ENCODE measurements at places on chromosomes 7 and 10. TPM values are rescaled to one million over a fixed set of nuclear protein-coding genes. Genes with fewer than 3 reads are reported as not detected.

DNA sequence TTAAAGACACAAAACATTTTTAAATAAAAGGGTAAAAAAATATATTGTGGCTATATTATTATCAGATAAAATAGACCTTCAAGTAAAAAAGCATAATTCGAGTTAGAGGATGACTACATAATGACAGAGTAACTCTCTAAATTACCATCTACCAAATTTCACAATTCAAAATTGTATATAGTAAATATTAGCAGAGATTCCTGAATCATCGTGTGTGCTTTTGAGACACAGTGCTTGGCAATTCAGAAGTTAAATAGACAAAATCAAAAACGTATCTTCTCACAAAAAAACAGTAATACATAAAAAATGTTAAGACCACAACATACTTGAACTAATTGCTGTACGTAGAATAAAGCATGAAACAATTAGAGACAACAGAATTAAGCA is 110.4 kb downstream of the AHR start:
- DNase-seq, result no peak
- H3K36me3 ChIP-seq, result no peaks in the 10 kb centered on the region
- H3K27ac ChIP-seq, result no peak overlapping the region
- peaks cover 2% of the 10 kb centered on the region for H3K4me1 ChIP-seq
- no peaks in the 10 kb centered on the region for H3K27me3 ChIP-seq

- no peak for DNase-seq
- H3K4me1 ChIP-seq, result no peaks in the 10 kb centered on the region
- H3K4me3 ChIP-seq, result no peak overlapping the region
- no peak overlapping the region for H3K27ac ChIP-seq
- no peaks in the 10 kb centered on the region for H3K27me3 ChIP-seq
- no peaks in the 10 kb centered on the region for H3K36me3 ChIP-seq
These were observed 37.3 kb upstream of the SEMA3D start for GRCh38 chr7:85224171-85224570.

DNA sequence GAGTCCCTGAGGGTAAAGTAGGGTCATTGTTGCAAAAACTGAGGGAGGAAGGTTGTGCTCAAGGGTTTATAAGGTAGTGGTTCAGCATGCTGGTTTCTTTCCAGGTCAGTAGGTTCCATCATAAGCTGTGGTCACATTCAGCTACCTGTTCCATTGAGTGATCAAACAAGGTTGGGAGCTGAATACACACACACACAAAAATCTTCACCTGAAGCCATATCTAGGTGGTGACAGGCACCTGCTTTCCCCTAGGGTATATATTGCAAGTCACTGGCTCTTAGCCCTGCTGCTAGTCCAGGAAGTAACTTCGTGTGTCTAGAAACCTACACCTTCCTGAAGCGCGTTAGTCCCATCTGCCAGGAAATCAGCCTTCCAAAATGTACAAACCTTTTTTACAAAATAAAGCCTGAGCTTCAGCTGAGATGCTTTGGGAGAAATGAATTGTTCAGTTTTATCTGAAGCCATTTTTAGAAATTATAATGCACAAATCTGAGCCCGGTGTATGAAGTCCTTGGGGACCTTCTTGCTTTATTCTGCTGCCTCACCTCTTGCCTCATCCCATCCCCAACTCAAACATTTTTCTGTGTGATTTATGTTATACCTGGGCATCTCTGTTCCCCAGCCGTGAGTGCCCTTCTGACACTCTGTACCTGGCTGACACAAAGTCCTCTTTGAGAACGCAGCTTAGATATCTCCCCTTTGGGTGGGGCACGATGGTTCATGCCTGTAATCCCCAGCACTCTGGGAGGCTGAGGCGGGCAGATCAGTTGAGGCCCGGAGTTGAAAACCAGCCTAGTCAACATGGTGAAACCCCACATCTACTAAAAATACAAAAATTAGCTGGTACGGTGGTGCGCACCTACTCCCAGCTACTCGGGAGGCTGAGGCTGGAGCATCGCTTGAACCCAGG is 10.6 kb upstream of the LAMTOR4 start:
- DNase-seq, result no peak
- H3K4me3 ChIP-seq, result no peak overlapping the region
- H3K27ac ChIP-seq, result no peak overlapping the region
- H3K4me1 ChIP-seq, result peaks cover 22% of the 10 kb centered on the region

GRCh38 chr10:73537288-73537687 is 41.5 kb upstream of the PPP3CB start:
- no peaks in the 10 kb centered on the region for H3K36me3 ChIP-seq
- DNase-seq, result no peak
- no peaks in the 10 kb centered on the region for H3K27me3 ChIP-seq
- no peak overlapping the region for H3K27ac ChIP-seq
- no peak overlapping the region for H3K4me3 ChIP-seq
- H3K4me1 ChIP-seq, result peaks cover 16% of the 10 kb centered on the region

DNA sequence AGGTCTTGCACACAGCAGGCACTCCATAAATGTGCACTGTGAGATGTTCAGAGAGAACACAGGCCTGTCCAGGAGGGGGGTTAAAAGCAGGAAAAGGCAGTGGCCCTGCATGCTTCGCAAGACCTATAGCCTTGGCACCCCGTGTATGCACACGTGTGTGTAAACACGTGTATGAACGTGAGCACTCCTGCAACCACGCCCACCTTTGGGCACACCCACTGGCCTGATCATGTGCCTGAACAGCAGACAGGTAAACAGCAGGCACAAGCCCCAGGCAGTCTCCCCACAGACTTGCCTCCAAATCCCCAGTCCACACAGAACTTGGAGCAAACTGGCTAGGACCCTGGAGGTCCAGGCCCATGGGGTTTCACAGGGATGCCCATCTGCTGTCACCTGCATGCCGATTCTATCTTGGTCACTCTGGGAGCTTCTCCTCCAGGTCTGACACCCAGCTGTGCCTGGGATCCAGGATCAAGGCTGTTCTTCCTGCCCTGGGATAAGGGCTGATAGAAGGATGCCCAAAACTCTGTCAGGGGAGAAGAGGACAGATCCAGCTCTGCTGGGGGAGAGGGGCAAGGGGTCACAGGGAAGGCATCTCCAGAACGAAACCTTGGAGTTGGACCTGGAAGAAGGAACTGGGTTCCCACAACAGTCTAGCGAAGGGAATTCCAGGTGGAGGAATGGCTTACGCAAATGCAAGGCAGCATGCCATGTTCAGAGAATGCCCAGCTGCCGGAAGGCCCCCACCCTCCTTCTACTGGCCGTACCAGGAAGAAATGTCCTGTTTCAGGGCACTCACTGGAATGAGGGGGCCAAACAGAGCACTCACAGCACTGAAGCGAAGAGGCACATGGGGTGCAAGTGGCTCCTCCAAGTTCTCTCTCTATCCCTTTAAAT is 14.3 kb upstream of the ZMIZ1 start:
- H3K4me1 ChIP-seq, result peaks cover 14% of the 10 kb centered on the region
- DNase-seq, result no peak
- no peaks in the 10 kb centered on the region for H3K36me3 ChIP-seq
- H3K27ac ChIP-seq, result no peak overlapping the region

GRCh38 chr10:83991986-83992753 is 147.1 kb upstream of the GHITM start:
- H3K36me3 ChIP-seq, result no peaks in the 10 kb centered on the region
- DNase-seq, result no peak
- H3K27me3 ChIP-seq, result peaks cover 5% of the 10 kb centered on the region
- no peak overlapping the region for H3K4me3 ChIP-seq
- no peak overlapping the region for H3K27ac ChIP-seq

DNA sequence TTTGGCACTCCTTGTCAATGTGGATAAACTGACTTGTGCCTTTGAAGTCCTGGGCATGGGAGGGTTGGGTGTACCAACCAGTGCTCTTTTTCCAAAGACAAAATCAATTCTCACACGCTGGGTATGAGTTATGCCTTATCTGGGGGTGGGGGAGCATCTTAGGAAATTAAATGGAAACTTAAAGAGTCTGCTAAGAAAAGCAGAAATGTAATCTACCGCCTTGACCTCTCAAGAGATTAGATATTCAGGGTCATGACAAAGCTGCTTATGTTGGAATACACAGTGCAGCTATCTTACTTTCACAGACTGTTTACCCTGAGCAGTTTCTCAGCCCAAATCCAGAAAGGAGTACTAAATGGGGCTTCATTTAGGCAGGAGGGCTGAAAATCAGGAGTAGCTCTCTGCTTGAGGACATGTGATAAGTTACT is 2.6 kb downstream of the MEST start:
- H3K4me3 ChIP-seq, result no peak overlapping the region
- H3K36me3 ChIP-seq, result peaks cover 6% of the 10 kb centered on the region
- H3K27ac ChIP-seq, result no peak overlapping the region
- peaks cover 5% of the 10 kb centered on the region for H3K4me1 ChIP-seq

GRCh38 chr7:120725376-120726039 is 132.4 kb downstream of the TSPAN12 start:
- no peaks in the 10 kb centered on the region for H3K27me3 ChIP-seq
- no peak overlapping the region for H3K4me3 ChIP-seq
- H3K4me1 ChIP-seq, result no peaks in the 10 kb centered on the region
- H3K27ac ChIP-seq, result no peak overlapping the region
- no peaks in the 10 kb centered on the region for H3K36me3 ChIP-seq

DNA sequence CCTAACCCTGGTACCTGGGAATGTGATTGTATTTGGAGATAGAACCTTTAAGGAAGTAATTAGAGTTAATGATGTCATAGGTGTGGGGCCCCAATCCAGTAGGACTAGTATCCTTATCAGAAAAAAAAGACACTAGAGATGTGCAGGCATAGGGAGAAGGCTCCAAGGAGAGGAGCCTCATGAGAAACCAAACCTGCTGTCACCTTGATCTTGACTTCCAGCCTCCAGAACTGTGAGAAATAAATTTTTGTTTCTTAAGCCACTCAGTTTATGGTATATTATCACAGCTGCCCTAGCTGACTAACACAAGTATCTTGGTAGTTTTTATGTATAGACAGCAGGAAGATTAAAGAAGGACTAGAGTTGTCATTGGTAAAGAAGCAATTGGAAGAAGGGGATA is 23.9 kb upstream of the CELF2 start:
- no peak overlapping the region for H3K4me3 ChIP-seq
- H3K4me1 ChIP-seq, result peaks cover 7% of the 10 kb centered on the region
- peaks cover 6% of the 10 kb centered on the region for H3K36me3 ChIP-seq

DNA sequence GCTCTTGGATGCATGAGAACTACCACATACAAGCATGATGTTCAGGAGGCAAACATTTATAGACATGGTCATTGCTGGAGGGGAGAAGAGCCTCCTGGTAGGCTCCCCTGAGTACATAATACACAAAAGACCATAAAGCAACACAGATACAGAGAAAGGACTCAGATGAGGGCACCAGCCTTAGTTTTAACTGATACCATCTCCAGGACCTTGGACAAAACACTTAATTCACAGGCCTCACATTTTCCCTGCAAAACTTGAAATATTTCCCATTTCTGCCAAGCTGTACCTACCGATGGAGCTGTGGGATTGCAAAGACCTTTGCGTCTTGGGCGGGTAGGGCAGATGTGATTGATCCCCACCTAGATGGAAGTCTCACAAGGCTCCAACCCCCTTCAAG is 16.7 kb upstream of the ZNF488 start:
- DNase-seq, result no peak
- no peak overlapping the region for H3K4me3 ChIP-seq
- H3K36me3 ChIP-seq, result no peaks in the 10 kb centered on the region
- H3K4me1 ChIP-seq, result no peaks in the 10 kb centered on the region
- H3K27ac ChIP-seq, result no peak overlapping the region

DNA sequence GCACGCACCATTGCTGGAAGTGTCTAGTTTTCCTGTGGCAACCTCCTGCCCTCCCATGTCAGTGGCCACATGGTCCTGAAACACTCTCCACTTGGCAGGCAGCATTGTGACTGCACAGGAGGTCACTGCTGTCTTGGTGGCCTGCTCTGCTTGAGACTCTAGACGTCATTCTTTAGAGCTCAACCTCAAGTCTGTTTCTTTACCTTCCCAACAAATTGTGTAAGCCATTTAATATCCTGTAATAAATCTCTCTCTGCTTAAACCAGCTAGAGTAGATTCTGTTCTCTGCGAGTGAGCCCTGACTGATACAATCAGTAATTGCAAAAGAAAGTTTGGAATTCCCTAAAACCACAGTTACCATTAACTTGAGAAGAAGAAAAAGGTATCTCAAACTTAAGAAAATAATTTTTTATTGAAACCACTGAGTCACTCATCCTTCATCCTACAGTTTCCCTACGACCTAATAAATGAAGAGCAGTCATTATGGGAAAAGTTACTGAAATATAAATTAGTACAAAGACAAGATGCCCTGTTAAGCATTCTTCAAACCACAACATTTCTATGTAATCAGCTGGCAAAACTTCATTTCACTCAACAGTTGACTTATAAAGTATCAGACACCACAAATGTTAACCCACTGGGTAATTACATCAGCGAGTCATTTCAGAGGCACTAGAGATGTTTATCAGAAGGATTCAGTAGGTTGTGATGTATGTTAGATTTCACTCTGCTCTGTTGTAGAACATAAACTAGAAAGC is 18.0 kb downstream of the SLC25A13 start:
- peaks cover 10% of the 10 kb centered on the region for H3K36me3 ChIP-seq
- no peak overlapping the region for H3K27ac ChIP-seq
- peaks cover 35% of the 10 kb centered on the region for H3K4me1 ChIP-seq

- no peak overlapping the region for H3K4me3 ChIP-seq
- peaks cover 42% of the 10 kb centered on the region for H3K4me1 ChIP-seq
- H3K27ac ChIP-seq, result no peak overlapping the region
- DNase-seq, result no peak
- no peaks in the 10 kb centered on the region for H3K27me3 ChIP-seq
- H3K36me3 ChIP-seq, result peaks cover 11% of the 10 kb centered on the region
These were observed 2.6 kb downstream of the EXOC4 start for GRCh38 chr7:133255486-133255885.

DNA sequence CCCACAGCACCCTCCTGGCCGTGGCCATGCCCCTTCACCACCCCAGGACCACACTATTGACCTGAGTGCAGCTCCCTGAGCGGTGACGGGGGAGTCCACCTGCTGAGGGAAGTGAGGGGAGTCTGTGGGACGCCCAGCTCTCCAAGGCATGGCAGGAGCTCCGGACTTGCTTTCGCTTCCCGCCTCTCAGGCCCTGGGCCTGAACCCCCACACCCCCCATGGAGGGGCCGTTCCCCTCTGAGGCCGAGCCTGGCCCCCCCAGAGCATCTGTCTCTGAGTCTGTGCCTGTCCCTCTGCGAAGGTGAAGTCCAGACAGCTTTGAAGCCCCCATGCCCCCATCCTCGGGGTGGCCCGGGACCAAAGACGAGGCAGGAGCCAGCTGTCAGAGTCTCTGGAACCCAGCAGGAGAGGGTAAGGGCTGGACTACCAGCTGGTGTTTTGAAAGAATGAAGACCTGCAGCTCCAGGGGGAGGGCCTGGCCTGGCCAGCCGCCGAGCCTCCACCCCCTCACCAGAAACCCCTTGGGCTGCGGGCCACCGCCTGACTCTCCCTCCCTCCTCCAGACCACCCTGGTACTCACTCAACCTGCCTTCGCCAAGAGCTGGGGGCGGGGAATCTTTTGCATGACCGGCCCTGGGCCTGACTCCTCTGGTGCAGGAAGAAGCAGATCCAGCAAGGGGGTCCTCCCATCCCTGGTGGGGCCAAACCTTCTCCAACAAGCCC is 114.0 kb downstream of the PDGFA start:
- no peaks in the 10 kb centered on the region for H3K4me1 ChIP-seq
- H3K4me3 ChIP-seq, result no peak overlapping the region
- no peak for DNase-seq
- no peaks in the 10 kb centered on the region for H3K27me3 ChIP-seq
- H3K27ac ChIP-seq, result no peak overlapping the region

GRCh38 chr7:20412032-20412431 is 81.3 kb downstream of the ITGB8 start:
- H3K36me3 ChIP-seq, result no peaks in the 10 kb centered on the region
- H3K27ac ChIP-seq, result no peak overlapping the region
- no peak for DNase-seq

- H3K4me1 ChIP-seq, result no peaks in the 10 kb centered on the region
- no peaks in the 10 kb centered on the region for H3K36me3 ChIP-seq
- peaks cover 1% of the 10 kb centered on the region for H3K27me3 ChIP-seq
- no peak for DNase-seq
These were observed 478.5 kb downstream of the RPS24 start for GRCh38 chr10:78512205-78512550.

The MUC12 gene
- not detected for total RNA-seq
